ENCODE measurements at places on chromosomes 4 and X.

- DNase-seq, result no peak
Measured at GRCh38 chrX:46571423-46572339, 1.9 kb upstream of the CHST7 start.

- DNase-seq, result no peak
Measured at GRCh38 chrX:140440876-140441275, 64.0 kb downstream of the SOX3 start.

DNA sequence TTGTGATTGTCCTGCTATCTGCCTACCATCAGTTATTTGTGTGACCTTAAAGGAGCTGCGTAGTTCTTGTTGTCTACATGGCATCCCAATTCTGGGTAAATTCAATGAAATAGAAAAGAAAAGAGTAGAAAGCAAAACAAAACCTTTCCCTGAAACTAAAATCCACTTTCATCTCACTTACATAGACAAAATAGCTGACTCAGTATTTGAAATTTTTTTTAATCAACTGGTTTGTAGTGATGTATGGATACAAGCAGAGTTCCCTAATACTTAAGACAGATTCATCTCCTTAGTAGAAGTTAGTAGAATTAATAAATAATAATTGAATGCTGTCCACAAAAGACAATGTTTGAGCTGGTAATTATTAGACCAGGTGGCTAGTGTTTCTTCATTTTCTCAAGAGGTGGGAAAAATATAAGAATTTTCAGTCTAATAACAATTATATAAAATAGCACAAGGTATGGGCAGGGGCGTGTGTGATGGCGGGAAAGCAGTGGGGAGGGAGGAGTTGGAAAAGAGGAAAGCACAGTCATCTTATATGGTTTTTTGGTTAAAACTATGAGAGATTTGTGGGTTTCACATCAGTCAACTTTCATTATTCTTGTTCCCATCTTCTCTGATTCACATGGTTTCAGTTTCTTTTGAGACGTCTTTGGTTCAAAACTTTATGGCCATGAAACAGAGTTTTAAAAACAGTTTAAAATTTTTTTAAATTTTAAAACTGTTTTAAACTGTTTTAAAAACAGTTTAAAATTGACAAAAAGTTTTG is 275.2 kb downstream of the SPRY1 start:
- DNase-seq, result no peak

- no peak for DNase-seq
Measured at GRCh38 chr4:173442223-173442932, 43.5 kb upstream of the SCRG1 start.

GRCh38 chrX:72304877-72305276 is 837 bp downstream of the CITED1 start:
- no peak for DNase-seq

GRCh38 chr4:62232814-62233213 is 1032.7 kb downstream of the ADGRL3 start:
- no peak for DNase-seq

- DNase-seq, result no peak
Measured at GRCh38 chr4:66071911-66072310, 401.6 kb upstream of the EPHA5 start.

DNA sequence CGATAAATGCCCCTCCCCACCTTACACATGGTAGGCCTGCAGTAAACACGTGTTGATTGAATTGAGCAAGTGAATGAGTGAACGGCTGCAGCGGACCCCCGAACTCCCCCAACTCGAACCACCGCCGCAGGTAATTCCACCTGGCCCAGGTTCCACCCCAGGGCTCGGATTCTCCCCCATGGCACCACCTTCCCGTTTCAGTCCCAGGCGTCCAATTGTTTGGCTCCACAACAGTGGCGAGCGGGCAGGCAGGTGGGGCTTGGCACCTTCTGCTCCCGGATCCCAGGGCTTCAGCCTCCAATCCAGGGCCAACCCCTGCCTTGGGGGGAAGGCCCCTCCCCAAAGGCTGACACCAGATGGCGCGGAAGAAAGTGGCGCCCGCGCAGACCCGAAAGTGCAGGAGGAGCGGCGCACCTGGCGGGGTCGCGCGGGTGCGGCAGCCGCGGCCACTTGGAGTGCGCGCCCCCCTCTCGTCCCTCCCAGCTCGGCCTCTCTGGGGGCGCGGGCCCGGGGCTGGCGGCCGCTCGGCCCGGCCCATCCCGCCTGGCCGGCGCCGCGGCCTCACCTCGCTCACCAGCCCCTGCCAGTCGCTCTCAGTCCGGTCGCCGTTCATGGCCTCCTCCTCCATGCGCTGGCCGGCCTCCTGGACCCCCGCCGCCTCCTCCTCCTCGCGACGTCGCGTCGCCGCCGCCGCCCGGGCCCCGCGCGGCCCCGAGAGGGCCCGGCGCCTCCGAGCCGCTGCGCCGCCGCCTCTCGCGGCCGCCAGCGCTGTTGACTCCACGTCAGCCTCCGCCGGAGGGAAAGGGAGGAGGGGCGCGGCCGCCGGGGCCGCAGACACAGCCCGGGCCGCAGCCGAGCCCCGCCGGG is at the start of gene CCDC149:
TSS of gene CCDC149 (minus strand) at position 791 of the 867 bp plus-strand sequence. CDS start at position 613, 178 bp downstream.
- peak; percentile 91 for DNase-seq

DNA sequence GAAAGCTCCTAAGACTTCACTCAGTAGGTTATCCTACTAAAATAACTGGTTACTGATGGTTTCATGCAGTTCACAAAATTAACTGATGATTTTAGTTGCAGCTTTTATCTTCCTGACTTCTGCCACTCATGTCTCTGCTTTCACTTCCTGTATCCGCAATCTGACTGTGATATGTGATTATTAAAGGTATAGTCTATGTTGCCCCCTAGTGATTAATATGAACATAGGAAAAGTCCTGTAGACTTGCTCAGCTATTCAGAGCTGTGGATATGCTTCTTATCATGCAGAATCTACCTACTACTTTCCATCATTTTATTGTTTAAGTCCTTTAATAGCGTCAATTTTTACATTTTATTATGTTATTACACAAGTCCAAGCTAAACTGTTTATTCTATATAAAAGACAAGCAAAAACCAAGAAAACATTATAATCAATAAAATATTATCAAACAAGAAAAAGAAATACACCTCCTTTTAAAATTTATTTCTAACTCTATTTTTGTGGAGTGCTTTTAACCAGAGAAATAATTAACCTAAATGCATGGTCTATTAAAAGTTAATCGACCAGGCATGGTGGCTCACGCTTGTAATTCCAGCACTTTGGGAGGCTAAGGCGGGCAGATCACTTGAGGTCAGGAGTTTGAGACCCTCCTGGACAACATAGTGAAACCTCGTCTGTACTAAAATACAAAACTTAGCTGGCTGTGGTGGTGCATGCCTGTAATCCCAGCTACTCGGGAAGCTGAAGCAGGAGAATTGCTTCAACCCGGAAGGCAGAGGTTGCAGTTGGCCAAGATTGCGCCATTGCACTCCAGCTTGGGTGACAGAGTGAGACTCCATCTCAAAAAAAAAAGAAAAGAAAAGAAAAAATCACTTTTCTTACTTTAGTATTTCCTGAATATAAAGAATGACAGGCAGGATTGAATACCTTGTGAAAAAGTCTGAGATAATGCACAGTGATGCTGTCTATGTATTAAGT is 40.4 kb upstream of the TLR2 start:
- DNase-seq, result peak; percentile 67

DNA sequence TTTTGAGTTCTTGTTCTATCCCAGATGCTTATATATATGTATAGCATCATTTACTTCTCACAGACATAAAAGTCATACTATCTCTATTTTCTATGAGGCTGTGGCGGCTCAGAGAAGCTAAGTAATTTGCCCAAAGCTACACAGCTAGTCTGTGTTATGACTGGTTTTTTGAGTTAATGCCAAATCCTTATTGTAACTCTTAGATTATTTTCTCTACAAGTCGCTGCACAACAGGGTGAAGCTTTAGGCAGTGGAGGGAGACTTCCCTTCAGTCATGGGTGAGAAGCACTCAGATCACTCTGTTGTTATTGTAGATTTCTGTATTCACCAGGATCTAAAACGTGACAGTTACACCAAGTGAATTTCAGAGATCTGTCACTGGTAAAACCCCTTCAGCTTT is 48.1 kb downstream of the WWC2 start:
- DNase-seq, result no peak

- no peak for DNase-seq
Measured at GRCh38 chr4:189912170-189912569, 28.5 kb upstream of the FRG1 start.

DNA sequence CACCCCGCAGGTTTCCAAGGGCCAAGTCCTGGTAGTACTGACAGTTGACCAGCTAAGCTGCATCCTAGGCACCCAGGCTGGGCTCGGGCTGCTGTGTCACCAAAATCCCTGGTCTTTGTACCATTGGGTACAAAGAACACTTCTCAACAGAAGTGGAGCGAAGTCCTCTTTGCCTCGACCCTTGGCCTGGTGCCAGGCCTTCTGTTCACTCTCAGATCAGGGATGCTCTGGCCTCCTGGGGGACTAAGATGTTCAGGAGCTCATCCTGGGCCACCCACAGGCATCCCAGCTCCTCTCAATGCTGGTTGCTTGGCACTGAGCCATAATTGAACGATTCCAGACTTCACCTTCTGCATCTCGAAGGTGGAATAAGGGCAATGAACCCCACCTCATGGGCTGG is 13.8 kb upstream of the SLC2A9 start:
- peak; percentile 86 for DNase-seq

- DNase-seq, result no peak
Measured at GRCh38 chr4:75099321-75099720, 166.4 kb downstream of the PARM1 start.

DNA sequence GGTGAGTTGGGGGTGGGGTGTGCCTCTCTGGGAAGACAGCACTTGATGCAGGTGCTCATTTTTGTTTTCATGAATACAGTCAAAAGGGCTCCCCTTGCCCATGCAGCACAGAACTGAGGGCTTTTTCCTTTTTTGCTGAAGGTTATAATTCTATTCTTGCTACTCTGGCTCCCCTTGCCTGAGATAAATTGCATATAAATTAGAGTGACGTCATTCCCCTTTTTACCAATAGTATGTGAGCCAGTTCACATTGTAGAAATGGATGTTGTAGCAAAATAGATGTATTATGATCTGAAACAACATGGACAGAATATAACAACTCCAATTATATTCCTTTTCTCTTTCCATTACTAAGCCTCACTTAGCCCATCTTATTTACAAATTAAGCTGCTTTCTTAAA is 28.4 kb downstream of the CXorf58 start:
- DNase-seq, result peak; percentile 12

GRCh38 chr4:101018836-101019235 is 328.5 kb downstream of the PPP3CA start:
- no peak for DNase-seq

DNA sequence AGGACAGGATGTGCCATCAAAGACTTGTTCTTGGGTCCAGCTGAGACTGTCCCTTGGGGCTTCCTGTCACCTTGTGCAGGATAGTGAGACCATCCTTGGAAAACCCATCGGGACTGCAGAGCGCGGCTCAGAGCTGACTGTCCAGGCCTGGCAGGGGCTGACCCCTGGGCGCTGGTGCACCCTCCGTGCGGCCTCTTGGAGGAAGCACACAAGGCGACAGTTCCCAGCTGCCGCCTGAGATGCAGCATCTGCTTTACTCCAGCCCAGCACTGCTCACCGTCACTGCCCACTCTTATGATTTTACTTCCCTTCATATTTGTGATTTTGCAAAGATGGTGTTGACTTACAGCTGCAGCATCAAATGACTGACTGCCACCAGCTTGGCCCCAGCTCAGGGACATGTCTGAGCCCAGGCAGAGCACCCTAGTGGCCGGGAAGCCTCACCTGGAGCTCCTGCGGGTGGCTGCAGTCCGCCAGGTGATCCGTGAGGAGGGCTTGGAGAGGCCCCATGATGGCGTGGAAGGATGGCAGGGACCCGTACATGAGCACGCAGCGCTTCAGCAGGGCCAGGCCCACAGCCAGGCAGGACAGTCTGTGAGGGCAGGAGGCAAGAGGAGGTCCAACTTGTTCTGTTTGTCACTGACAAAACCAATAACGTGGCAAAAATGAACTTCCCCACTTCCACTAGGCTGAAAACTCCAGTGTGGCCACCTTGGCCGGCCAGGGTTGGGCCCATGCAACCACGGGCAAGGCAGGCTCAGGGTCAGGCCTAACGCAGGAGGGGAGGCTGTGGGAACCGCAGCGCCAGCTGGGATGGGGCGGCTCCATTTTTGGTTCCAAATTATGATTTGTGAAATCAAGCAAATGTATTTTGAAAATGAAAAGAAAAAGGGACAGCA is 21.8 kb downstream of the NOP14 start:
- no peak for DNase-seq

- DNase-seq, result no peak
Measured at GRCh38 chrX:123186801-123187200, 2.7 kb downstream of the GRIA3 start.

GRCh38 chr4:150289198-150289597 is 211.0 kb downstream of the DCLK2 start:
- DNase-seq, result no peak

DNA sequence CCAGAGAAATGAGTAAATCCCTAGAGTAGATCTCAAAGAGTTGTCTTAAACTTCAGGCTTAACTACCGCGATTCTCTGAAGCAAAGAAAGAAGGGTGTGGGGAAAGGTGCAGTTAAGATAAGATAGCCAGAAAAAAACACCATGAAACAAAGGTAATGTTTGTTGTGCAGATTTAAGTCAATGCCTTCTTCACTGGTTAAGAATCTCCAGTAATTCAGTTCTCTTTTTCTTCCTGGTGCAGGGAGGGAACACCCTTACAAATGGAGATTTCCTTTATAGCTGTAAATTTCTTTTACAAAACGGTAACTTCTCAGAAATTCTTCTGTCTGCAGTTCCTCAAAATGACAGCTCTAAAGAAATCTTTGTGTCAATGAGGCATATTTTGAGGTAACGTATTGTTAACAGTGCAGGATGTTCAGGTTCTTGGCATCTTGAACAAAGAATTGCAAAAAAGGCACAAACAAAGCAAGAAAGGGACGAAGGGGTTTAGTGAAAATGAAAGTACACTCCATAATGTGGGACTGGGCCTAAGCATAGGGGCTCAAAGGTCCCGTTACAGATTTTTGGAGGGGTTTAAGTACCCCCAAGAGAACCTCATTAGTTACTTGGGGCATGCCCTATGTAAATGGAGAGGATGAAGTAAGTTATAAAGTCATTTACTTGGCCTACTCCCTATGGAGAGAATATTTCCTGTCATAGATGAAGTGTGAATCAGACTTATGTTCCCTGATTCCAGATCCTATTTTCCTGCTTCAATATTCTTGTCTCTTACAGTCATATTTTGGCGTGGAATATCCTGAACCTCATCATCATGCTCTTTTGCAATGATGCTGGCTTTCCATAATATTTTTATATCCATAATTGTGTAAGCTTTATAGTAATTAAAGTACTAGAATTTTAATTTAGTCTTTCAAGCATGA is 492.0 kb downstream of the PCDH11X start:
- no peak for DNase-seq

- no peak for DNase-seq
Measured at GRCh38 chrX:46310815-46311497, 234.3 kb downstream of the ZNF674 start.

DNA sequence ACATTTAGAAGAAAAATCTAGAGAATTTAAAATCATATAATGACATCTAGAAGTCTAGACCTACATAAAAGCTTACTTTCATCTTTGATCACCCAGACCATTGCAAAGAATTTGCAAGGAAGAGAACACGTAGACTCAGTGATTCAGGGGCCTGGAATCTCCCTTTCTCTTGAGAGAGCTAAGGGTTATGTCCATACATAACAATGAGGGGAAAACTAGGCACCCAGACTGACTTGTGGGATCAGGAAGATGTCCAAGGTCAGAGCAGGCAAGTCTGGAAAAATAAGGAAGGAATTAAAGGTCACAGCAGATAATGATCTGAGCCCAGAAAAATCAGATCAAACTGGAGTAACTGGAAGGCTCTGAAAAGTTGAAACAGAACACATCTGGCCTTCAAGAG is 198.4 kb upstream of the SFRP2 start:
- no peak for DNase-seq

GRCh38 chrX:39726771-39727170 is 371.0 kb downstream of the BCOR start:
- peak; percentile 80 for DNase-seq
